ENCODE measurements at places on chromosomes 7 and 10. TPM values are rescaled to one million over a fixed set of nuclear protein-coding genes. Genes with fewer than 3 reads are reported as not detected.

- H3K4me3 ChIP-seq, result no peak overlapping the region
- DNase-seq, result no peak
- H3K27ac ChIP-seq, result no peak overlapping the region
- peaks cover 27% of the 10 kb centered on the region for H3K36me3 ChIP-seq
These were observed 11.5 kb downstream of the INTS1 start for GRCh38 chr7:1492640-1493039.

DNA sequence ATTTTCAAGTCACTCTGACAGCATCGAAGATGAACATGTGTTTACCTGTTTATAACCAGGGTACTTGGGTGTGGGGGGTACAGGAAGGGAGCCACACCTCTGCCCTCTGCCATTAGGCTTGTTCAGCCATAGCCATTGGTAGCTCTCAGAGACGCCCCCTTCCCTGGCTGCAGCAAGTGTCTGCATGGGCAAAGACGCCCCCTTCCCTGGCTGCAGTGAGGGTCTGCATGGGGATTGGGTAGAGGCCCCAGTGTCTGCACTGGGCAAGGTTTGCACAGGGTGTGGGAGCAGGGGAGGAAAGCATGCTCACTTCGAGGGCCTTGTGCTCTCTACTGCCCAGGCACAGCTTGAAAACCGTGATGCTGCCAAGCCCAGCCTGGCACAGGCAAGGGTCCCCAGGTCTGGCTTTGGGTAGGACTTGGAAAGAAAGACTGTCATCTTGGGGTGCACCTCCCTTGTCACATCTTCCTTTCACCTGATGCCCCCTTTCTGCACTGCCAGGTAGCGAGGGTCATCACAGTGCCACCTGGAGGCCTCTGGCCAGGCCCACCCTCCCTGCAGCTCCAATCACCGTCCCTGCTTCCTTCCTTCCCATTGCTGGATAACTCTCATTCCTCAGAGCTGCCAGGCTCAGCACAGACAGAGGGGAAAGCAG lies 3.7 kb downstream of the TMEM225B start:
- no peak for DNase-seq
- no peak overlapping the region for H3K4me3 ChIP-seq
- no peaks in the 10 kb centered on the region for H3K36me3 ChIP-seq
- H3K27ac ChIP-seq, result no peak overlapping the region

DNA sequence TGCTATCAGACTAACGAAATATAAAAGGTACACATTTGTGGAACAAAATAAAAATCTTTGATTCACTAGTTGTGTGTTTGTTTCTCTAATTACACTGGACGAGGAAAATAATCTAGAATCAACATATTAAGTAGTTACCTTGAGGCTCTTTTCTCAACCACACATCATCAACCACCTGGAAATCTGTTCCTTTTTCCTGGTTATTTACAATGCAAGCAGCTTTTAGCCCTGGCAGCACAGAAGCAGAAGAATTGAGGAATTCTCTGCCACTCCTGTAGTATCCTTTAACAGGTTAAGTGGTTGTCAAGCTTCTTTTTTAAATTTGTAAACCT lies 23.7 kb downstream of the NUP42 start:
- no peaks in the 10 kb centered on the region for H3K4me1 ChIP-seq
- H3K4me3 ChIP-seq, result no peak overlapping the region
- H3K27me3 ChIP-seq, result peaks cover 9% of the 10 kb centered on the region
- DNase-seq, result no peak

DNA sequence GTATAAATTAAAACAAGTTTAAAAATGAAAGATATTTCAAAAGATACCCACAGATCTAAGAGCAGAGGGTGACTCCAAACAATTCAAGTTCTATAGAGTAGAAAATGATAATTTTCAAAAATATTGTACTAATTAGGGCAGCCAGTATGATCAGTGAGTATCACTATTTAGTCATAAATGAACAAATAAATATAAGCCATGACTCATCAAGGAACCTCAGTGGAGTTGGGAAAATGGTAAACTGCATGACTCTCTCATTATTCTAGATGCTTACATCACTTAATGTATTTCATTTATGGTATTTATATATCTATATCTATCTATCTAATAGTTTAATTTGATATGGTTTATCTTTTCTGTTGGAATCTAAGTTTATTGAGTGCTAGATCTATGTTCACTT lies 94.3 kb downstream of the THSD7A start:
- H3K27me3 ChIP-seq, result no peaks in the 10 kb centered on the region
- no peaks in the 10 kb centered on the region for H3K4me1 ChIP-seq
- DNase-seq, result no peak
- H3K4me3 ChIP-seq, result no peak overlapping the region
- no peak overlapping the region for H3K27ac ChIP-seq
- H3K36me3 ChIP-seq, result no peaks in the 10 kb centered on the region

GRCh38 chr7:48074204-48074654 lies 14.8 kb upstream of the UPP1 start:
- H3K27me3 ChIP-seq, result no peaks in the 10 kb centered on the region
- no peak overlapping the region for H3K4me3 ChIP-seq
- DNase-seq, result no peak

GRCh38 chr10:43109671-43110249 lies 28.5 kb upstream of the CSGALNACT2 start:
- H3K4me3 ChIP-seq, result no peak overlapping the region
- no peak overlapping the region for H3K27ac ChIP-seq
- H3K4me1 ChIP-seq, result peaks cover 2% of the 10 kb centered on the region
- peaks cover 12% of the 10 kb centered on the region for H3K27me3 ChIP-seq

GRCh38 chr10:58063861-58064480 lies 203.7 kb downstream of the IPMK start:
- no peaks in the 10 kb centered on the region for H3K4me1 ChIP-seq
- no peak overlapping the region for H3K27ac ChIP-seq
- DNase-seq, result no peak
- H3K36me3 ChIP-seq, result no peaks in the 10 kb centered on the region

DNA sequence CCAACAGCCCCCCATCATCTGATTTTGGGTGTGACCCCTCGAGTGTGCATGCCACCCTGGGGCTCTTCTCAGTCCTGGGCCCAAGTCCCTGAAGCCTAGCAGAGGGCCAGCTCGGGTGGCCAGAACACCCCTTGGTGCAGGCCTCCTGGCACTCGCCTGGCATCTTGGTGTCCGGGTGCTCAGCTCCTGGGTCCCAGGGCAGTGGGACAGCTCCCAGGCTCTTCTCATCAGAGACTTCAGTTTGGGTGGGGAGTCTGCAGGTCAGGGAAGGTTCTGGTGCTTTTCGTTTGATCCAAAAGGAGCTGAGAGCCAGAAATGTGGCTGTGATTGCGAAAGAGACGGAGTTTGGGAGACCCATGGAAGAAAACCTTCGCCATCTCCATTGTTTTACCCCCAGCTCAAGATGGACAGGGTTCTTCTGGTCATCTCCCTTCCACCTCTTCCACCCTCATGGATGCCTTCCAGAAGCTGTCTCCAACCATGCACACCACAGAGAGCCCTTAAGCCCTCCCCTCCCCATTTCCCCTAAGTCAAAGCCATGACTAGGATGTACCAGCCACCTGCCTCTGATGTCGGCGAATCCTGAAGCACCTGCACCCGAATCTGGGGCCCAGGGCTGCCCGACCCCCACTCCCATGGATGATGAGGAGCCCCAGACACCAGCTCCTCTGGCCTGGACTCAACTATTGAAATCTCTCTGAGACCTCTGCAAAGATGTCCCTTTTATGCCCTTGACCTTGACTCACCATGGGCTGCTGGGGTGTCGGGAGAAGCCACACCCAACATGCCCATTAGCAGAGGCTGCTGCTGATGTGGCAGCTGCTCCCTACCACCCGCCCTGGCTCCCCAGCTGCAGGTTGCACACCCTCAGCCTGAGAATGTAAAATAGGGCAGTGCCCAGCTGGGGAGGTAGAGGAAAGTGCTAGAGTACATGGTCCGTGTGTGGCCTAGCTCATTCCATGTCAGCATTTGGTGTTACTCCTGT lies 55.3 kb downstream of the ADCYAP1R1 start:
- no peak overlapping the region for H3K27ac ChIP-seq
- no peak overlapping the region for H3K4me3 ChIP-seq

Gene TBC1D12
- total RNA-seq, result 0.53 TPM

Gene KIAA1549
- total RNA-seq, result 0.29 TPM
